ENCODE measurements at places on chromosomes 6 and 20.

DNA sequence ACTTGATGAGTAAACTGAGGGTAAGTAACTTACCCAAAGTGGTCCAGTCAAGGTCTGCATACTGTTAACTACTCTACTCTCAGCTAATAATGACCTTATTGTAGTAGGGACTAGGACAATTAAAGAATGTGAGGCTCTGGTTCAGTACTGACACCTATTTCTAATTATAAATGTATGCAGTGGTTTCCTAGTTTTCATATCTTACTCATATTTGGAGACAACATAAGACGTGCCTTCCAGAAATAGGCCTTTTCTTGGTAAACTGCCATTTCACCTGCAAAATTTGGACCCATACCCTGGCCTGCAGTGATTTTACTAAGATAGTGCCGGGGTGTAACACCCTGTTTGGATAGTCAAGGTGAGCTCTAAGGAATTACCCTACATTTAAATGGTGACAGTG lies 24.7 kb downstream of the GJA1 start:
- DNase-seq = no peak

GRCh38 chr6:83958241-83958685 lies 75.3 kb upstream of the MRAP2 start:
- DNase-seq = no peak

DNA sequence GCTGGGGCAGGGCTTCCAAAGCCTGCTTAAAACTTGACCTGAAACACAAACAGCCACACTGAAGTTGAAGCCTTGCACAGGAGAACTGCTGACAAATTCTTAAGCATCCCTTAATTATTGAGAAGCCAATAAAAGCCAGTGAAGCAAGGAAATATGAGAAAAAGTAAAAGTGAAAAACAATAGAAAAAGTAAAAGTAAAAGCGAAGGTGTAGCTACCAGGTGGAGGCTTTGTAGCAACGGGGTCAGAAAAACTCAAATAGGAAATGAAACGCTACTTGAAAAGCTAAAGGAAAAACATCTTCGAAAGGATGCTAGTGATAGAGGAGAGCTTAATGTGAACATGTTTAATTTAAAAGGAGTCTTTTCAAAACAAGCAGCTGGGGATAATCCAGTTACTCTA lies 97.4 kb downstream of the IRF4 start:
- DNase-seq = no peak

GRCh38 chr20:33685328-33686099 lies 671 bp downstream of the E2F1 start:
- no peak for DNase-seq

GRCh38 chr6:145480024-145480423 lies 255.3 kb downstream of the EPM2A start:
- no peak for DNase-seq

- DNase-seq = no peak
Observed at GRCh38 chr6:122930252-122931180, 65.5 kb upstream of the CLVS2 start.

All from CD4-positive, alpha-beta T cell treated with Interleukin-15 for 4 hours (primary cell).